ENCODE measurements at places on chromosomes 6 and 20. TPM values are rescaled to one million over a fixed set of nuclear protein-coding genes. Genes with fewer than 3 reads are reported as not detected.

The DEFB124 gene
- not detected for polyA plus RNA-seq

The BTNL2 gene
- polyA plus RNA-seq, result not detected

The SCAF8 gene
- polyA plus RNA-seq, result 66.0 TPM

The PSORS1C1 gene
- polyA plus RNA-seq, result not detected

The SMIM13 gene
- 17.0 TPM for polyA plus RNA-seq

The WFDC12 gene
- not detected for polyA plus RNA-seq

The KIF25 gene
- 0.61 TPM for polyA plus RNA-seq

The LAMA5 gene
- polyA plus RNA-seq, result 109 TPM

- peak; percentile 18 for DNase-seq
Measured at GRCh38 chr6:71289039-71289801, 609 bp downstream of the OGFRL1 start.

DNA sequence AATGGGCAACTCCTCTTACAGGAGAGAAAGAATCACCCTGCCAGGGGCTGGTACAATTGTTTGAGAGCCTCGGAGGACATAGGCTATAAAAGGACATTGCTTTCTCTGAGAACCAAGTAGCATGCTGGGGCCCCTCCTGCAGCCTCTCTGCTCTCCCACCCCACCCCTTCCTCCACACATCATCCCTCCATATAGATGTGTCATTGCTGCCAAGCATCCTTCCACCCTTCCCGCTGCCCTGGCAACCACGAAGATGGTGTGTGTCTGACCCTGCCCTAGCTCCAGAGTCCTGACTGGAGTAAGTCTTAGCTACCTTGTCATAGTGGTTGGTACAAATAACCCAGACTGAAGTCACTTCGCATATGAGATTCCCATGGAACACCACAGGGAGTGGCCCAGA, 129.7 kb downstream of the SNX5 start:
- DNase-seq, result no peak

DNA sequence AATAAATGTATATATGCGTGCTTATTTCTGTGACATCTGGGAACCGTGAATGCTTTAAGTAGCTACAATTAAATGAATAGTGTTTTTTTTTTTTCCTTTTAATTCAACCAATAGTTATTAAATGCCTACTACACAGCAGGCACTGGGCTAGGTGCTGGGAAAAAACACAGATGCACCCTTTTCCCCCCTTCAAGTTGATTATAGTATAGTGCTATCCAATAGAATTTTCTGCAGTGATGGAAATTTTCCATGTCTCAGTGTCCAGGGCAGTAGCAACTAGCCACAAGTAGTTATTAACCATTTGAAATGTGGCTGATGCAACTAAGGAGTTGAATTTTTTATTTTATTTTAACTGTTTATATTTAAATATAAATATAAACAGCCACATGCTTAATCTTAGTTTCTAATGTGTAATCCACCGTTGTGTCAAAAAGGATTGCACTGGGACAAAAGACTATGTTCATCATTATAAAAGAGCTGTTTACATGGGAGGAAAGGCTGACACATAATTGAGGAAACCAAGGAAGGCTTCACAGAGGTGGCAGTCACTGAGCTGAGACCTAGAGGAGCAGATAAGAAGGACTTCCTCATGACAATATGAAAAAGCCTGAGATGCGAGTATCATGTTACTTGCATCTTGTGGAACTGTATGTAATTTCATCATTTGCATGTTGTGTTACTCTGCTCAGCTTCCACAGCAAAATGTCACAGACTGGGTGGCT, 261.2 kb upstream of the PLCB4 start:
- no peak for DNase-seq

DNA sequence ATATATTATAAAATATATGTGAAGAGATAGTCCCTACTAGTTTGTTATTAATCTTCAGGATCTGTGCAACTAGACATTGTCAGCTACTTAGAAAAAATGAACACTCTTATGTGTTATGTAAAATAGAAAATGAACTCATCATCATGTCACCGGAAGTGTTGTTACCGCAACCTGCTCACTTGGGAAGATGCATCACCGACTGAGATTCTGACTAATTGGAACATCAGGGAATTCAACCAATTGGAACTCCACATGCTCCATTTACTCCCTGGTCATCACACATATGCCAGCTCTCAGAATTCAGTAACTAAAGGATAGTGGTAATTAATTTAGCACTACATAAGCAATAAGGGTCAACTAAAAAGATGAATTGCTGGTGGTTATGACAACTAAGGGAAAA, 16.7 kb upstream of the B3GAT2 start:
- no peak for DNase-seq

DNA sequence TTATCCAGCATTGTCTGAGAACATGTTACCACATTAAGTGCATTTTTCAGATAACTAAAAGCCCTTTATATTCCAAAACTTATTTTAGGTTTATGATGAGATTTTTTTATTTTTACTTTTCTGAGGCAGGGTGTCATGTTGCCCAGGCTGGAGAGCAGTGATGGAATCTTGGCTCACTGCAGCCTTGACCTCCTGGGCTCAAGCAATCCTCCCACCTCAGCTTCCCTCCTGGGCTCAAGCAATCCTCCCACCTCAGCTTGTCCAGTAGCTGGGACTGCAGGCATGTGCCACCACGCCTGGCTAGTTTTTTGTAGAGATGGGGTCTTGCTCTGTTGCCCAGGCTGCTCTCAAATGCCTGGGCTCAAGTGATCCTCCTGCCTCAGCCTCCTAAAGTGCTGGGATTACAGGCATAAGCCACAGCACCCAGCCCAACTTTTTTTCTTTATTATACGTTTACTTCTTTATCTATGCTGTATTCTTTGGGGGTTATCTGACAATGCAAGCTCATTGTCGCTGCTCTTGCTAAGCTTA, 6.2 kb downstream of the DYNLT1 start:
- no peak for DNase-seq

GRCh38 chr6:39193201-39193791, 36.0 kb downstream of the KCNK5 start:
- DNase-seq, result no peak

DNA sequence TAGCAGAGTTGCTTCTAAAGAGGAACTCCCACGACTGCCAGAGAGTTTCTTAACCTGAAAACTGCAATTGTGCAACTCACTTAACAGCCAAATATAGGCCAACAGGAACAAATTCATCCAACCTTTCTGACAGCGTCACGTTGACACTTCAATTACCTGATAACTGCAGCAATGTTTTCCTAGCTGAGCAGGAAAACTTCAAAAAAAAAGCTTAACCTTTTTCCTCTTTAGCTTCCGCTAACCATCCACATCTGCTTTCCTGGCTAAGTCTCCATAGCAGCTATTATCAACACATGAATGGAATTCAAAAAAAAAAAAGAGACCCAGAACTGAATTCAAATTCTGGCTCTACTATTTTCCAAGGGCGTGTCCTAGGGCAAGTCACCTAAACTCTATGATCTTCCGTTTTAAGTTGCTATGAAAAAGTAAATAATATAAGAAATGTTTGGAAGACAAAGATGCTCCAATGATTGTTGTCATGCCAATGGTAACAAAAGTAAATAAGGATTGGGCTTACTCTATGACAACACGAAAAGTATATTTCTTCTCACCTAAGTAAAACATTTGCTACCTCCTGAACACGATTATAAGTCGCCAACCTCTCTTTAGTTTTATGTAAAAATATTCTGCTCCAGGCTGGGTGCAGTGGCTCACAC, 524.6 kb upstream of the JARID2 start:
- peak; percentile 20 for DNase-seq

DNA sequence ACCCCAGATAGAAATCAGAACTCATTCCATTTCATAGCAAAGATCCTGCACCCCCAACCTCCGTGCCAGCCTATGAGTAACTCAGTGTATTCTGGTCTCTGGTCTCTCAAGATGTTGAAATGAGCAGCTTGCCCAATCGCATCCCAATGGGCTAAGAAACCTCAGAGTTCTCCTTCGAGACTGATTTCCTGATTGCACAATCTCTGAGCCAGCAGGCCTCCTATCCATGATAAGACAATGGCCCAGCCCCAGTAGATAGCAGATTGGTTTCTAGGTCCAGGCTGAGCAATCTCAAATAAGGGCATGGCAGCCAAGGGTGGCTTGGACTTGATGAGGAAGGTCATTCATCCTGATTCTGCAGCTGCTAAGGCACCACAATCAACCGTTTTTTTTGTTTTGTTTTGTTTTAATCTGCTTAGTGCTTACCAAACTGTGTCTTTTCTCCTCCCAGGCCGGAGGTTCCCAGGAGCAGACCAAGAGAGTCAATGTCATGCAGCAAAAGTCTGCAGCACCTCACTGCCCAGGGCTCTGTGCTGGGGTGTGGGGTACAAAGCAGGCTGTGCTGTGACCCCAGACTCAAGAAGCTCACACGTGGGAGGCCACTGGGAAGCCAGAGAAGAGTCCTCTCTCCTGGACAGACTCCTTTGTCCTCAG, 125.1 kb upstream of the NXT1 start:
- DNase-seq, result no peak

DNA sequence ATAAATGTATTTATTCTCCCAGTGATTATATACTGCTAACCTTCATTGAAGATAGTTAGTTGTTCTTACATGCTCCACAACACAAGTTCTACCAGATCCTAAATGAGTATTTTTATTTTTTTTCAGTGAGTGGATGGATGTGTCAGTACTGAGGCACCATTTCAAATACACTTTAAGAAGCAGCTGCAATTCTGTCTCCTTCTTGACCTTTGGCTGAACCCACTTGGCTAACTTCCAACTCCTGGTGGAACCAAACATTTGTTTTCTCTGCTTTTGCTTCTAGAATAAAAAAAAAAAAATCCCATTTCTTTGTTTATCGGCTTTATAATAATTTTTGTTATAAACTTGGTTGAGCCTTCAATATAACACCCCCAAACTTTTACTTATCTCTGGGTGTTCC, 458.3 kb upstream of the MAP3K7 start:
- peak; percentile 39 for DNase-seq

Data from right renal pelvis (tissue), 4 donors.